COR-L47 (cell line): ENCODE measurements at places on chromosomes 2 and 18.

GRCh38 chr18:38571651-38572050 is 1006.1 kb upstream of the CELF4 start:
- DNase-seq, result no peak

GRCh38 chr18:76974386-76974785 is 152.0 kb downstream of the ZNF236 start:
- no peak for DNase-seq

DNA sequence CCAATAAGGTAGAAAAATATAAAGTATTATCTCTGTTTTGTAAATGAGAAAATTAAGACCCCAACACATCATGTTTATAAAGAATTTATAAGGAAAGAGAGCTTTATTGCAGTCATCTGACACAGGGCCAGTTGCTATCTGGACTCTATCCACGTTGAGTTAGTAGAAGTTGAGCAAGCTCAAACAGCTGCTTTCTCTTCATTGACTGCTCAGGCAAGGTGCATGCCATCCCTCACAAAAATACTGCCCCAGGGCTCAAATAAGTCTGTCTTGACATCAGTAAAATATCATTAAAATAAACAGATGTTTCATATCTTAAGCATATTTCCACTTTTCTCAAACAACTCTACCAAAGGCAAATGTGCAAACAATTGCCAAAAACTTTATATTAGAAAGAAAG is 14.8 kb downstream of the COL5A2 start:
- DNase-seq, result no peak

DNA sequence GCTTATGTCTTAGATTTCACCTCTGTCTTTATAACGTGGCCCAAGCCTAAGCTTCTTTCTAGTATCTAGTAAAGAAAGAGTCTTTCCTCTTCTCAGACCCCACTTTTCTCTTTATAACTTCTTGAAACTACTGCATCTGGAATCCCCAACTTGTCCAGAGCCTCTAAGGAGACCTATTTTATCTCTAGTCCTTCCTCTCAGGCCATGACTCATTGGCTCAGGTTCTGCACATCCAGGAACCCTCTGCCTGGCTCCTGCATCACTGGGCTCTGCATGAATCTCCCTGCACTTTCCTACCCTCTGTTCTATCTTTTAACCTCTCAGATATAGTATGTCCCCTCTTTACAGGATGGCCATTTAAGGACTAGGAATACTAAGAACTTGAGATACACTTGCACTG is 124.7 kb downstream of the DNAH6 start:
- no peak for DNase-seq

DNA sequence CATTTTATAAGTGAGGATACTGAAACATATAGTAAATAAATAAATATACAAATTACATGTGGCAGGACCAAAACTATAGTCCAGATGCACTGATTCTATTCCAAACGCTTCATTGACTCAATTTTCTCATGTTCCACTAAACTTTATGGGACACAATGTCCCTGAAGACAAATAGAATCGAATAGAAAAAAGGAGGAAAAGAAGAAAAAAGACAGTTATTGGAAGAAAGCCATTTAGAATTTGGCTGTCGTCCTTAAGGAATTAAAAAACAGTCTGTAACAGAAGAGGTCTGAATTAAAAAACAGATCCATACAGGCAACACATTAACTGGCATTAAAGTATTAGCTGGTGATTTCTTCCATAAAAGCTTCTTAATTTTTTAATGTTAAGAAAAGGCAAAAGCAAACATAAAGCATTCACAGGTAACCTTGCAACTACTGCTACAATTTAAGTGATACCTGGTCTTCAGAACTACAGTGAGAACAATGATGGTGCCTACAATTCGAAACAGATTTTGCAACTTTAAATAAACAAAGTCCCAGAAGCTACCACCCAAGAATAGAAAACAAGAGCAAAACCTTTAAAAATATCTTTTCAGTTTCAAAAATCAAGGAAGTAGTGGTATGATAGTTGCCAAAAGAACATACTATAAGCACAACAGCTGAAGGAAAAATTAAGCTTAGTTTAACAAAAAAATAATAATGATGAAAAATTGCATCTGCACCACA is 17.4 kb upstream of the CHAC2 start:
- no peak for DNase-seq

- DNase-seq, result no peak
Measured at GRCh38 chr2:85922199-85922598, 33.4 kb upstream of the ST3GAL5 start.

DNA sequence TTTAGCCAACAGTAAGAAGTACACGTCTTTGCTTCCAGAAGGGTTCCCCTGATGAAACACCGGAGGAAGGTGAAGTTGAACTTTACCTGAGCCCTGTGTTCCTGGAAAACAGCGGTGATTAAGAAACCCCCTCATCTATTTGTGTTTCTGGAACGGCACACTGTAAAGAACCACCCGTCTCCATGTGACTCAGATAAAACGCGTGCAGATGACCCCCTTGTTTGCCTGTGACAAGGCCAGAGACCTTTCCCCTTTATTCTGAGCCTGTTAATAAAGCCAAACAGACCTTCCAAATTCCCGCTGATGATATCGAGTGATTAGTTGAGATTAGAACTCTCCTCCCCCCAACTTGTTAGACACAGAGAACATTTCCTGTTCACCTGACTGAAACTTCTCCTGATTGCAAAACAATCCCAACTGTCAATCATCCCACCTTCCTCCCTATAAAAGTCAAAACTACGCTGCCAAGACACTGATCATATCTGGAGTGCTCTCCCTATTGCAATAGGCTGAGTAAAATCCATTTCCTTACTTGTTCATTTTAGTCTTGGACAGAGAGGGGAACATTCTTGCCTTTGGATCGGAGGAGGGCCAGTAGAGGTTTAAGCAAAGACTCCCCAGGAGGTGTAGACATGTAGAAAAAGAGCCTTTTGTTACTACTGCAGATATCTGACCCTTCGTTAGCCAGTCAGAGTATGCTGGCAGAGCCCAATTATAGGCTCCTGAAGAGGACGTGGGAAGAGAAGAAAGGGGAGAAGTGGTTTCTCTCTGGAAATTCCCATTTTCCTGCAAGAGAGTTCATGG is 914 bp upstream of the IWS1 start:
- no peak for DNase-seq

DNA sequence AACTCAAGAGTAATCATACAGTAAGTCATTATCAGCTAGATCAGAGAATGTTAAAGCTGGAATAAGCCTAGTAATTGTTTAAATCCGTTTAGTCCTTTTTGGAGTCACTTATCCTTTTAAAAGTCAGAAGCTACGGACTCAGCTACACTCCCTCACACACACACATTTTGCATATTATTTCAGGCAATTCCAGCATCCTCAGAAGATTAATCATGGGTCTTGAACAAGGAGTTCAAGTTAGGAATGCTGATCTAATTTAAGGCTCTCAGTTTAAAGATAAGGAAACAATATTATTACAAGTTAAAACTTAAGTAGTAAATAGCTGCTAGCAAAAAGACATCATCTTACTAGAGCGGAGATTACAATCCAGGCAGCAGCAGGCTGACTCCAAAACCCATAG is 74.3 kb downstream of the GTF3C3 start:
- DNase-seq, result no peak

- no peak for DNase-seq
Measured at GRCh38 chr2:134258684-134259388, 5.0 kb downstream of the MGAT5 start.

- no peak for DNase-seq
Measured at GRCh38 chr2:241036964-241037421, 38.6 kb downstream of the SNED1 start.

GRCh38 chr2:61356958-61357350 is 113.9 kb downstream of the USP34 start:
- no peak for DNase-seq

DNA sequence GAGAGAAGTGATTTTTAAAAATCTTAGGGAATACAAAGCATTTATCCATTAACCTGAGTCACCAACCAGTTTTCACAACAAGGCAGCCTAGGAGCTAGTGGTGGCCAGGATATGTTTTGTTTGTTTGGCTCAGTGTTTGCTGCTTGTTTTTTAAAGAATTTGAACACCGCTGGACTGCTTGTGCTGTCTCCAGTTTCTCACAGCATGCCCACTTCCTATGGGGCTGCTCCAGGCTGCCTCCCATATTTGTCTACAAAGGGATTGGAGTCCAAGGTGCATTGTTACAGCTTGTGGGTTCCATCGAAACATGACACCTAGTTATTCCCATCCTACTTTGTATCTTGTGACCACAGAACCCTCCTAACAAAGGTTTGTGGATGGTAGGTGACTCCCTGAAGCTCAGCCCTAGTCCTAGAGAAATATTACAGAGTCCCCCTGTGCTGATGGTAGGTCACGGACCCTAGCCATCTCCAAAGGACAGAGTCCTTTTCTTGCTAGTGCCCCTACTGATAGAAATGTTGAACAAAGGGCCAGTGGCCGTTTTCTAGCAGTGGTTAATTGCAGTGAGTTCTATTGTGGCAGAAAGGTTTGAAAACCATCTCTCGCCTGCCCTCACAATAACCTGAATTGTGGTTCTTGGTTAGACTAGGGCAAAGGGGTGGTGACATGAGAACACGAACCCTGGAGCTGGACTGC is 23.2 kb downstream of the GPR39 start:
- DNase-seq, result no peak

DNA sequence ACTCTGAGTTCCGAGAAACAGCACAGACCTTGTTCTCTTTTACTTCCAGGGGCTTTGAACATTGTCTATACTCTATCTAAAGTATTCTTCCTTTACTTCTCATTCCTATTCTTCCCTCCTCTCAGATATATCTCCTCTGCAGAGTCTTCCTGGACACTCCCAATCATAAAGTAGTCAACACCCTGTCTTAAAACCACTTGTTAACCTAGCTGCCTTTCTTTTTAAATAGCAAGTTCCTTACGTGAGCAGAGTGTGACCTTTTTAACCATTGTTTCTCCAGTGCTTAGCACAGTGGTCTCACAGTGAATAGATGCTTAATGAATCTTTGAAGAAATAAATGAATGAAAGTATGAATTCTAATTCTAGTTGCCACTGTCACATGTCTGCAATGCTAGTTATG is 47.4 kb downstream of the PTRHD1 start:
- DNase-seq, result no peak

DNA sequence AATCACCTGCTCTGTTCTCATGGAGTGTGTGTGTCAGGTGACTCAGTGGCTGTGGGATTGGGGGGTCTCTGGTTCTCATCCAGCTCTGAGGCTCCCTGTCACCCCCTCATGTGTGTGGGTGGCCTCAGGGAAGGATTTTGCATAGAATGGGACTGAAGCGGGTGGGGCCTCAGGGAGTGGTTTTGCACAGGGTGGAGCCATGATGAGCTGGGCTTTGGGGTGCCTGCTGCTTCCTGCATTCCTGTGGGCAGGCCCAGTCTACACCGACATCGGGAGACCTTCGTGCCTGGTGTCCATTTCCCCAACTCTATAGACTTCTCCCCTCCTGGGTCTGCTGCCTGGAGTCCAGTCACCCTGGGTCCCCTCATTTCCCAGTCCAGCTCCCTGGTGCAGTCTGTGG is 59.7 kb downstream of the VAPA start:
- DNase-seq, result no peak

DNA sequence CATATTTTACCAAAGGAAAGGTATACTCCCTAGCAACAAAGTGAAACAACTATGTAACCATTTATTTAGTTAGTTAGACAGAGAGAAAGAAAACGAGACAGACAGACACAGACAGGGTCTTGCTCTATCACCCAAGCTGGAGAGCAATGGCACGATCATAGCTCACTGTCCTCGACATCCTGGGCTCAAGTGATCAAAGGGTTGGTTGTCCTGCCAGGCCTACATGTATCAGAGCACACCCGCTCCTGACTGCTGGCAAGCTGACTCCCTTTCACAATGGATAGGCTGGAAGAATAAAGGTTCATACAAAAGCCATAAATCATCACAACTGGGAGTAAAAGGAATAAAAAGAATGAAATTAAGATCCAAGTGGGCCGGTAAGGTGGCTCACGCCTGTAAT is 53.5 kb downstream of the ATL2 start:
- no peak for DNase-seq

GRCh38 chr2:28527196-28527595 is 31.3 kb downstream of the PLB1 start:
- no peak for DNase-seq

- no peak for DNase-seq
Measured at GRCh38 chr2:126227250-126227649, 428.7 kb upstream of the GYPC start.

DNA sequence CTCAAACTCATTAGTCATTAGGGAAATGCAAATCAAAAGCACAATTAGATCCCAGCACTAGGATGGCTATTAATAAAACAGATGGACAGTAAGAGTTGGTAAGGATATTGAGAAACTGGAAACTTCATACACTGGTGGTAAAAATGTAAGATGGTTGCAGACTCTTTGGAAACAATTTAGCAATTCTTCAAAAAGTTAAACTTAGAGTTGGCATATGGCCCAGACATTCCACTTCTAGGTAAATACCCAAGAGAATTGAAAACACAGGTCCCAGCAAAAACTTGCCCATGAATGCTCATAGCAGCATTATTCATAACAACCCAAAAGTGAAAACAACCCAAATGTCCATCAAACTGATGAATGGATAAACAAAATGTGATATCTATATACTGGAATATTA is 84.9 kb upstream of the ZFP36L2 start:
- DNase-seq, result no peak

GRCh38 chr2:75586971-75587370 is 26.2 kb upstream of the EVA1A start:
- DNase-seq, result no peak

DNA sequence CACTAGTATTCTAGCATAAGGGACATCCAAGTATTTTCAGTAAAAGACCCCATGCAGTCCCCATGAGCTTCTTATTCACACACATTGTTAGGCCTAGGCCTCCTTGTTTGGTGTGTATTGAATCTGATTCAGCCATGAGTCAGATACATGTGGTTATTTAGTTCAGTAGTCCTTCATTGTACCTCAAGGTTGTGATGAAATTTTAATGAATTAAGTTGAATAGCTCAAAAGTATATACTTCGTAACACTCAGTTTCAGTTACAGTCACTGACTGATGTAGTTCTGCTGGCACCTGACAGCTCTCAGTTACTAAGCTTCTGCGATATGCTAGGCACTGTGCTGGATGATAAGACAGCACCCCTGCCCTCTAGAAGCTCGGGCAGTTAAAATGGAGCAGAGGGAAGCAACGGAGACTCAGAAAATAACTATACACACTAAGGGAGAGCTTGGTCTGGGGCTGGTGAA is 86.4 kb downstream of the XRCC5 start:
- no peak for DNase-seq

GRCh38 chr2:133483181-133483580 is 85.1 kb downstream of the NCKAP5 start:
- DNase-seq, result no peak

GRCh38 chr2:84276590-84277255 is 182.4 kb downstream of the SUCLG1 start:
- no peak for DNase-seq

GRCh38 chr2:228615496-228615895 is 434.0 kb upstream of the SPHKAP start:
- DNase-seq, result no peak

GRCh38 chr2:18276583-18277075 is 283.8 kb downstream of the RDH14 start:
- no peak for DNase-seq

GRCh38 chr2:100619951-100620350 is 57.2 kb downstream of the PDCL3 start:
- no peak for DNase-seq

- no peak for DNase-seq
Measured at GRCh38 chr2:12060886-12061285, 314.5 kb downstream of the LPIN1 start.
